ENCODE measurements at places on chromosomes 1 and 21.

DNA sequence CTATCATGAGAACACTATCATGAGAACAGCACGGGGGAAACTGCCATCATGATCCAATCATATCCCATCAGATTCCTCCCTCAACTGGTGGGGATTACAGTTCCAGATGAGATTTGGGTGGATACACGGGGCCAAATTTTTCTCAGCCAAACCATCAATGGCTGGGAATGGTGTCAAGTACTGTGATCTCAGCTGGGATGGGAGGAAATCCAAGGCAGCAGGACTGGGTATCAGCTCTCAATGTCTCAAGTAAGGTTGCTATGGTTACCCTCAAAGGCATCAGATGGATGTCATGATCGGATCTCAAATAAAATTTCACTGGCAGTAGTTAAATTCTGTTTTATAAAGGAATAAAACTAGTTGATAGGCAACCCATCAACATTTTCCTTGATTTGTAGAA lies 399.0 kb downstream of the KCNT2 start:
- DNase-seq = no peak

GRCh38 chr1:17194615-17195528 lies 10.1 kb upstream of the PADI1 start:
- no peak for DNase-seq

GRCh38 chr1:3942416-3943122 lies 42.5 kb upstream of the C1orf174 start:
- DNase-seq = no peak

DNA sequence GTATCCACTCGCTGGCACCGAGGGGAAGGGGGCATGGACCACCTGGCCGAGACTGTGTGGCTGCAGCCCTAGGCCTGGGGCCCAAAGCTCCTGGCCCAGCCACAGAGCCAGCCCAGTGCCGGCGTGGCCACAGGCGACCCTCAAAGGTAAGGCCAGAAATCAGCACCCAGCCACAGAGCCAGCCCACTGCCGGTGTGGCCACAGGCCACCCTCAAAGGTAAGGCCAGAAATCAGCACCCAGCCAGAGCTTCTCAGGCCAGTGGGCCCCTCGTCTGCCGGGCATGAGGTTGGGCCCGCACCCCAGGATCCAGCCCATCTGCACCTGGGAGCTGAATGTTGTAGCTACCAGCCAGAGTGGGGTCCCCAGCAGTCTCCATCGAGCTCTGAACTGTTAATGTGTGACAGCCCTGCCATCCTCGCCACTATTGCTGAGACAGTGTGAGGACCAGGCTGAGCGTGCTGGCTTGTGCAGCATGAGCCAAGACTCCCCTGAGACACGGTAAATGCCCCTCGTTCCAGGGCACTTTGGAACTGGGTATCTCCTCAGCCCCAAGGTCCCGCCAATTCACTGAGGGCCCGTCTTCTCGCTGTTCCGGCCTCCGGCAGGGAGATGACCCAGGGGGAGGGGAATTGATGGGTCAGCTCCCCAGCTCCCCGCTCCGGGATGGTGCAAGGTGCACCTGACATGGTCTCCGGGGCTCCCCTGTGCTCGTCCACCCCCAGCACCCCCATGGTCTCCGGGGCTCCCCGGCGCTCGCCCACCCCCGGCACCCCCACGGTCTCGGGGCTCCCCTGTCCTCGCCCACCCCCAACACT lies 4.7 kb upstream of the FTCD start:
- DNase-seq = no peak

DNA sequence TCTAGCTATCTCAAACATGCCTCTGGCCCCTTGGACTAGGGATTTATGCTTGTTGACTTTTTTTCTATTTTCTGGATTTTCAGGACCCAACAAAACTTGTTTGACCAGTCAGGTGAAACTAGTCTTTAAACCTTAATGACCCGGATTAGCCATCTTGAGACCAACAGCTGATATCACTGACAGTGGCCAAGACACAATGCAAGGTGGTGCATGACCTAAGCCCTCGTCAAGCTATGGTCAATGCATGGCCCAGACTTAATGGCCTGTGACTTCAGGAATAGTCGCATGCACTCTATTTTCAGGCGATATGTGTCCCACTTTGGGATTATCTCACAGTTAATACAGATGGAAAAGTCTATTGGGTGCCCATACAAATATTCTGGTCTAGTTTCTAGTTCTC lies 190.4 kb downstream of the ZBTB18 start:
- no peak for DNase-seq

DNA sequence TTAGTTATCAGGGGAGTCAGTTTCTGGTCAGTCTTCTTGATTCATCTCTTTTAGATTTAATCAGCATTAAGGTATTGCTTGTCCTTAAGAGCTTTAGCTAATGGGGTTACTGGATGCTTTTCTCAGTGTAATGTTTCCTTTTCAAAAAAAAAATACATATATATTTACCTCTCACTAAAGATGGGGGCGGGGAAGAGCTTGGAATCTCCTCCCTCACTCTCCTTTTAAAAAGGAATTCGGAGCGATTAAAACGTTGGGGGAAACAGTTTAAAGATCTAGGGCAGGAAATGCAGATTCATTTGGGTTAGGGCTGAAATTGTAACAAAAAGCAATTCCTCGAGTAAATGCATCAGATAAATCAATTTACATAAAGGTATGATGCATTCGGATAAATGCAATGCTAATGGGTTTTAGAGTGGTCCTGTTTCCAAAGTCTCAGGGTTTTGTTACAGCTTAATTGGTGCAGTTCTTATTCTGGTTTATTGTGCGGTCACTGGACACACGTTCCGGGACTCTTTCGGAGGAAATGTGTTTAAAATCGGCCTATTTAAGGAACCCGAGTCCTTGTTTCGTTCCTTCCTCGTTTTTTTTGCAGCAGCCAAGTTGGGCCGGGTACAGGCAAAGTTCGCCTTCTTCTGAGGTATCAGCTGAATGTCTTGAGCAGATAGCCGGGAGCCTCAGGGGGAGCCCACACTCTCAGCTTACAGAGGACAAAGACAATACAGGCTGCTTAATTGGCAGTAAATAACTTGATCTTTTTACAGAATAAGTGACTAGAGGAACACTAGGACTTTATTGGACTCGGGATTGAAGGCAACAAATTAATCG lies 1.6 kb downstream of the LMO4 start:
- no peak for DNase-seq

DNA sequence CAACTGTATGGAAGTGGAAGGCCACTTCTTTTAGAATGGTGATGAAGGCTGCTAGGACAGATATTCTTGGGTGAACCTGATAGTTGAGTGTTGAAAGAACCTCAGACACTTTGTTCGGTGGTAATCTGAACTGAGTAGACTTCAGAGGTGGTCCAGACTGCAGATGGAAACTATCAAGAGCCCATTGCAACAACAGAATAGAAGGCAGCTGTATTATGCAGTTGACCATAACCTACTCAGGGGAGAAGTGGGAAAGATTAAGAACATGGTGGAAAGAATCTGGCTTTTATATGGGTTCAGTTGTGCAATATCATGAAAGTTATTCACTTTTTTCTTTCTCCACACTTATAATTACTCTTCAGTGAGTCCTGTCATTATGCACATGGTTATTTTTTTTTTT lies 194.0 kb downstream of the KCNK2 start:
- no peak for DNase-seq

DNA sequence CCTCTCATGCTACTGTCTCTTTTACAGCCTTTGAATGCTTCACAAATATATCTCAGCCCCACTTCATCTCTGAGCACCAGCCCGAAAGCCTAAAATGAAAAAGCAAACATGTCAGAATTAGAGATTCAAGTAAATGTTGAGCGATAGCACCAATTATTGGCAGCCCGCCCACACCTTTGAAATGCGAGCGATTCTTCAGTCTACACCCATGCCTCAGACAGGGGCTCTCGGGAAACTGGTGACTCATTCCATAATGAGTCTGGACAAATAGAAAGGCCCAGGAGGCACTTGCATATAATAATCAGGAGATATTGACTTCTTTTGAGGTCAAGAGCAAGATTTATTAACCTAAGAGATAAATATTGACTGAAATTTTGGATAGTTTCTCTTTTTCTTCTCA lies 487.3 kb upstream of the PTBP2 start:
- no peak for DNase-seq

GRCh38 chr1:90622666-90623065 lies 94.4 kb downstream of the BARHL2 start:
- no peak for DNase-seq

DNA sequence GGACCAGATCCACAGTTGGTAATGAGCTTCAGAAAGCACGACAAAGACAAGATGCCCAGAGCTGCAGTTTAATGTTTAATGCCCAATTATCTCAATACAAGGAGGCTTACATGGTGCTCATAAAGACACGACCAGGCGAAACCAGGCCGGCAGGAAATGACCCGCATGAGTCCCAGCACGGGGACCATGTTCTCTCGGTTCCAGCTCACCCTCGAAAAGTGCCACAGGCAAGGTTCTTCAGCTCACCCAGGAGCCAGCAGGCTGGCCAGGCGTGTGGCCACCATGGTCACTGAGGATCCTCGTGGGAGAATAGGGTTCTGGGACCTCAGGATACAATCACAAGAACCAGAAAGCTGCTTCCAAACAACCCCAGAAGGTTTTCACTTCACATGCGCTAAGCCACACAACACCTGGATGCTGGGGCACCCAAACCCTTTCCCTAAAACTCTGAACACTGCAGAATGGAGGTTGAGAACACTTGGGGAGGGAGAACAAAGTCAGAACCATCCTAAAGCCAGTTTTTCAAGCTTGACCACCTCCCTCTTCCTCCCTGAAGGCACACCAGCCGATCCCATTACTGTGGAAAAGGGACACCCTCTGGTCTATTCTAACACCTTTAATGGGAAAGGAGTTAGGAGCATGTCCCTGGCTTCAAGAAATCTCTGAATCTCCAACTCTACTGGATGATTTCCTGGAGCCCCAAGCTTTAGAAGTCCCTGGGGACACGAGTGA lies 22.6 kb upstream of the ASAP3 start:
- no peak for DNase-seq

GRCh38 chr1:163596541-163597258 lies 274.9 kb downstream of the NUF2 start:
- DNase-seq = no peak

- no peak for DNase-seq
Observed at GRCh38 chr1:109225711-109226445, 12.2 kb downstream of the SARS1 start.

DNA sequence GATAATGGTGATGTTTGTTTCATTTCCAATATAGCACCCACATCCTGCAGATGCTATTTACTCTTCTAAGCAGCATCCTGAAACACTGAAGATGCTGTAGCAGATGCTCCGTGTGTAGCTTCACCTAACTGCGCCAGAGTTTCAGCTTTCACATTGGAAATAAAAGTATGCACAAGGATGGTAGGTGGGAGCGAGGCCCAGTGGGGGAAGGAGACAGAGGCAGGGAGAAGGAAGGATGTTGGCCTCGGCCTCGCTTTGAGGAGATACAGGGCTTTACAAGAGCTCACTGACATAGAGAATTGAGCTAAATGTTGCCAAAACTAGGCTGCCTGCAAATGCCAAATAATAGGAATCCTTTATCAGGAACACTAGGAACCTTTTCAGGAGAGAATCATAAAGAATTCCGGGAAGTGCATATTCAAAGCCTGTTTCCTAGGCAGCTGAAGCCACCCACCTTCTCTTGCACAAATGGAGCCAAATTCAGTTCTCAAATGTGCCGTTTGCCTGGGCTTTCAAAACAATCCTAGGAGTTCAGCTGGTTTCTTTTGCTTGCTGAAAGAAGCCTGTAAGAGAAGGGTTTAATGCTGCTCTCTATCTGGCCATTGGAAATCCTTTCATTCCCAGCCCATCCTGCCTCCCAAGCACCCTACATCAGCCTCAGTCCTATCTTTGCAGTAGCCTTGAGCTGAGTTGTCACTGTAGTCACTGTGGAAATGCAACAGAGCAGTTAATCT lies 135.4 kb upstream of the ATP1B1 start:
- DNase-seq = no peak

DNA sequence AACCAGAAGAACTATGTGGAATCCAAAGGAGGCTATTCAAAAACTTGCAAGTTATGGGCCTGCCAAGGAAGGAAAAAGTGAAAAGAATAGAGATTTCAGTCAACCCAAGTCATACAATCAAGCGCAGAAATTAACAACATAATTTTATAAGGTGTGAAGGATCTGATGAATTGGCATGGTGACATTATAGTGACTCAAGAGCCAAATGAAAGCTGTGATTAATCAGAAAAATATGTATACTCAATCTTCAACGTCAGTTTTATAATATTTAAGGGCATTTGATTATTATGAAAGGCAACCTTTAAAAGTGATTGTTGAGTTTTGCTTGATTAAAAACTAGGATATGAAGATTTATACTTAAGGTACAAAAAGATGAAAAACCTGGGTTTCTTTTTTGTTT lies 37.8 kb upstream of the THEM4 start:
- no peak for DNase-seq

DNA sequence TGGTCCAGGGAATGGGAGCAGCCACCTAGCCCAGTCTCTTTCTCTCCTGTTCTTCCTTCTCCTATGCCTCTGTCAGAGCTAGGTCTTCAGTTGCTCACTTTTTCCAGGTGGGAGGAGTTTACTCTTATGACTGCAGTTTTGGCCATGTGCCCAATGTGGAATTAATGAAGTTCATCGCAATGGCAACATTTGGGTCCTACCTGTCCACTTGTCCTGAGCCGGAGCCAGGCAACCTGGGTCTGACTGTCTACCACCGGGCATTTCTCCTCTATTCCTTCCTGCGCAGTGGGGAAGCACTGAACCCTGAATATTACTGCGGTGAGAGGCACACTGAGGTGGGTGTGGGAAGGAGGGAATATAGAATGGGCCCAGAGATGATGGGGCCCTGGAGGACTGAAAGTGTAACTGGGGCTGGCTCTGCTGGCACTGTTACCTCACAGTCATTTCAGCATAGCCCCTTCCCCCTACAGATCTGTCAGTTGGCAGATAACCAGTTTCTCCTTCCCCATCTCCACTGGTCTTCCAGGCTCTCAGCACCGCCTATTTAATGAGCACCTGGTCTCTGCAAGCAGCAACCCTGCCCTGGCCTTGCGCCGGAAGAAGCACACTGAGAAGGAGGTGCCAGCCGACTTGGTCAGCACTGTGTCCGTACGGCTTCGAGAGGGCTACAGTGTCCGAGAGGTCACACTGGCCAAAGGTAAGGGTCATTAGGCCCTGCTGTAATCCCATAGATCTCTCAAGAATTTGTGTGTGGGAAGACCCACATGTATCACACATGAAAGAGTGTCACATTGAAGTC lies 30.1 kb downstream of the SZT2 start:
- DNase-seq = no peak

GRCh38 chr21:41360072-41360821 lies 1.6 kb upstream of the MX2 start:
- DNase-seq = peak; percentile 36

GRCh38 chr1:182677397-182678098 lies 6.8 kb downstream of the RGS8 start:
- no peak for DNase-seq

- no peak for DNase-seq
Observed at GRCh38 chr1:201105688-201106087, 6.5 kb downstream of the CACNA1S start.

- DNase-seq = no peak
Observed at GRCh38 chr1:195768377-195768776, 839.9 kb downstream of the KCNT2 start.
